Activated CD4-positive, alpha-beta T cell treated with anti-CD3 and anti-CD28 coated beads for 36 hours (primary cell): ENCODE measurements at places on chromosomes 4 and X. TPM values are rescaled to one million over a fixed set of nuclear protein-coding genes. Genes with fewer than 3 reads are reported as not detected.
A peak's percentile ranks its signal among the peaks of the same experiment; 100 is the strongest.

- peaks cover 33% of the 10 kb centered on the region for H3K4me1 ChIP-seq
- H3K4me3 ChIP-seq: no peak overlapping the region
- peak overlapping the region; percentile 69 for H3K27ac ChIP-seq
- DNase-seq: no peak
- no peaks in the 10 kb centered on the region for H3K27me3 ChIP-seq
These were observed 60.9 kb downstream of the GK start for GRCh38 chrX:30714138-30714537.

DNA sequence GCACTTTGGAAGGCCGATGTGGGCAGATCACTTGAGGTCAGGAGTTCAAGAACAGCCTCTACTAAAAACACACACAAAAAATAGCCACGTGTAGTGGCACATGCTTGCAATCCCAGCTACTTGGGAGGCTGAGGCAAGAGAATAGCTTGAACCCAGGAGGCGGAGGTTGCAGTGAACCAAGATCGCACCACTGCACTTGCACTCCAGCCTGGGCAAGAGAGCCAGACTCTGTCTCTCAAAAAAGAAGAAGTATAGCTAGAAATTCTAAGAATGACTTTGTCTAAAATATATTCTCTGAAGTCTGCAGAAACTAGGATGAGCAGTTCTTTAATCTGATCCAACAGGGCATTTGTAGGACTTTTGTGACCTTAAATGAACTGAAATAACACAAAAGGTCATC, 17.4 kb downstream of the RBM47 start:
- peaks cover 4% of the 10 kb centered on the region for H3K27me3 ChIP-seq
- H3K36me3 ChIP-seq: no peaks in the 10 kb centered on the region
- no peak overlapping the region for H3K4me3 ChIP-seq
- H3K4me1 ChIP-seq: peaks cover 11% of the 10 kb centered on the region
- H3K27ac ChIP-seq: no peak overlapping the region
- DNase-seq: no peak

Gene POLN
- total RNA-seq: 3.2 TPM

Gene AGTR2
- not detected for total RNA-seq

Gene TMPRSS11A
- not detected for total RNA-seq

Gene CSAG1
- total RNA-seq: not detected
